ENCODE measurements at places on chromosomes 11 and 22.

DNA sequence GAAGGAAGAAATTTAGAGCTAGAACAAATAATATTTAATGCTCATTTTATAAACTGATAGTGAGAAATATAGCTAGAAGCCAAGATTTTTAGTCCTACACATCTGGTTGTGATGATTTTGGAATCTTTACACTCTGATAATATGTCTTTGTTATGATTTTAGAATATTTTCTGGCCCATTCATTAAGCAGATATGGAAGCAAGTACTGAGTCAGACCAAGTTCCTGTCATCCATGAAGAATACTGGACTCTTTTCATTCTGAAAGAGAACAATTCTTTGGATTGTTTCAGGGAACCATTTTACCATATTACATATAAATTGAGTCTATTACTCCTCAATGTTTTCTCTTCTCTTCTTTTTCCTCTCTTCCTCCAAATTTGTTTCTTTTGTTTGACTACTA is 227.4 kb downstream of the TMEM135 start:
- no peak for DNase-seq

DNA sequence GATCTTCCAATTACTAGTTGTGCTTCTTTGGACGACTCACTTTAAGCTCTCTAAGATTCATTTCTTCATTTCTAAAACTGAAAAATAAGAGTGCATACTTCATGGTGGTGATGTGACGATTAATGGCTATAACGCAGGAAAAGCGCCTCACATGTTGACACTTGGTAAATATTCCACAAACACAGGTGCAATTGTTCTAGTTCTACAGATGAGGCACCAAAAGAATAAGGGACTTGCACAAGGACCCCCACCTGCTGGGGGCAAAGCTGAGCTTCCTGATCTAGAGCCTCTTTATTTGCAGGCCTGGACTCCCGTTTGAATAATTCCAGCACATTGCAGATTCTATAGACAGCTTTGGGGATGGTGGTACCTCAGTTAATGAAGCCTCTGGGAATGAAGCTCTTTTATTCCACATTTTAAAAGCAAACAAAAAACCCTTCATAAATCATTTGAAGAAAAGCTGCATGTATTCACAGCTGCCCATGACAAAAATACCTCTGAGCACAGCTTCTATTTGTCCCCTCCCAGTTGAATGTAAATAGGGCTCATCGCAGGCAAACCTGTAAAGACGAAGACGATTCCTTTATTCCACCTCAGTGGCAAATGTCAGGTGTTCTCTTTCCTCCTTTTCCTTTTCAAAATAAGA is 14.9 kb upstream of the CADM1 start:
- DNase-seq = peak; percentile 47

DNA sequence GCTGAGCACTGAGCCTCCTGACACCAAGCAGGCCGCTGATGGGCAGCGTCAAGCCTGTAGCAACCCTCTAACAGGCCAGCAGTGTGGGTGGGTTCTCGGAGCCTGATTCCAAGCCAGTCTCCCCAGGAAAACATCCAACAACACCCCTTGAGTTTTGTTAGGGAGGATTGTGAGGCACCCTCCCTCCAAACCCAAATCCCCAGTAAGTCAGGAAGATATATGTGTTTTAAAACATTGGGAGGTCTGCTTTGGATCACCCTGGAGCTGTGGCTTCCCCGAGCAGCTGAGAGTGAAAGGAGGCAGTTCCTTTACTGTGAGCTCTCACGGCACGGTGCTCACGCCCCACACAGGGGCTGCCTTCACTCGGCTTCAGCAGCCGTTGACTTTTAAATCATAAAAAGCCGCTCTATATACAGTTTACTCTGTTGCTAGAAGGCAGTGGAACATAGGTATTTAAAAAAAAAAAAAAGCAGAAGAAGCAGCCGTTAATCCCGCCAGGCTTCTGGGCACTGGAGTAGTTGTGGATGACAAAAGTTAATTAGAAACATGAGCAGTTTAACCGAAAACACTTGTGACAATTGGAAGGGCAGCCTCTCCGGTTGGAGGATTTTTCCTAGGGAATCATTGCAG is 218.6 kb downstream of the NAV2 start:
- DNase-seq = no peak

DNA sequence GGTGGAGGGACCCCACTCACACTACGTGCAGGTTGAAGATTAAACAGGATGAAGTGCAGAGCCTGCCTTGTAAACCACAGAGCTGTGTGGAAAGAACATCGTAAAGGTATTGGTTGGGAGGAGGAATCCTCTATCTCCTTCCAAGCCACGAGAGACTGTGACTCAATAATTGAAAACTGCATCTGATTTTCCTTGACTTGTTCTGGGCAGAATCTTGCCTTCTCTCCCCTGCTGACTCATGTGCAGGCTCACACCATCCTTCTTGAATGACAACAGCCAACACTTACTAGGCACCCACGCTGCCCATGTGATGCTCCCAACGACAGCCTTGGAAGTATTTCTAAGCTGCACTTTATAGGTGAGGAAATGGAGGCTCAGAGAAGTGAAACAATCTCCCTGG is 563.0 kb downstream of the MIAT start:
- DNase-seq = no peak

DNA sequence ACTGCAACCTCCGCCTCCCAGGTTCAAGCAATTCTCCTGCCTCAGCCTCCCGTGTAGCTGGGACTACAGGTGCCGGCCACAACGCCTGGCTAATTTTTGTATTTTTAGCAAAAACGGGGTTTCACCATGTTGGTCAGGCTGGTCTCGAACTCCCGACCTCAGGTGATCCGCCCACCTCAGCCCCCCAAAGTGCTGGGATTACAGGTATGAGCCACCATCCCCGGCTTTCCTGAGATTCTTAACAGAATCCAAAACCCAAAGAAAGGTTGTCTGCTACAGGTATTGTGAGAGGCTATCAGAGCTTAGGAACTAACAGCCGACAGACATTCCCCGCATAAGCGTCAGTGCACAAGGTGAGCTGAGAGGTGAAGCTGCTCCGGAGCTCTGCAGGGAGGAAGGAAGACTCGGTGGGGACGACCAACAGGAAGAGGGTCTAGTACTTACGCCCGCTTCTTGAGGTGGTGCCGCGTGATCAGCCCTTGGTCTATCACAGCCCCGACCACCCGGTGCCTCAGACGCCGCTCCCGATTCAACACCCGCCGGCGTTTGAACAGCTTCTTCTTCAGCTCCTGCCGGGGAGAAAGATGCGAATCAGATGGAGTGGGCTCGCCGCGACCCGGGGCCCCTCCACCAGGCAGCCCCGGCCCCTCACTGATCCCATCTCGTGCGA is 470 bp downstream of the C11orf98 start:
- peak; percentile 31 for DNase-seq

- DNase-seq = no peak
Observed at GRCh38 chr11:117417856-117418255, 90.2 kb downstream of the CEP164 start.

DNA sequence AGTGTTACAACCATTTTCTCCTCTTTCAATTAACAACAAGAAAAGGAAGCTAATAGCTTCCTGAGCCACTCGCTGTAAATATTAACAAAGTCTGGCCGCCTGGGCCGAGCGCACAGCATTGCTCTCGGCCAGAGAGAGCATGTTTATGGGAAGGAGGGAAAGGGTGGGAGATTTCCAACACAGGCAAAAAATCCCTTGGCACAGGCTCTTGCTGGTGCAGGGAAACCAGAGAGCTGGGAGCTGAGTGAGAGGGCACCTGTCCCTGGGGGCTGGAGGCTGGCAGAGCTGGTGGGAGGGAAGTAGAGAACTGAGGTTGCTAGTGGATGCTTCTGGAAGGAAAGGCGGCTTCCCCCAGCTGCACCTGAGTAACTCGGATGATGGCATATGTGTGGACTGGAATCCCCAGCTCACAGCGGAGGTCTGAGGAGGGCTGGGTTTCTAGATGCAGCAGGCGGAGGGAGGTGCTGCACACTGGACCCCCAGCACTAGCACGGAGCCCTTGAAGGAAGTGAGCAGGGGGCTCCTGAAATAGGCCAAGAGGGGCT is 59.6 kb downstream of the FLRT1 start:
- DNase-seq = no peak

- DNase-seq = no peak
Observed at GRCh38 chr11:117239295-117239694, 6.8 kb downstream of the RNF214 start.

GRCh38 chr11:34909955-34910354 is 6.2 kb downstream of the APIP start:
- no peak for DNase-seq

Data from NCI-H187 treated with DMSO at 0.1 percent for 48 hours (cell line).